GM19239 (cell line): ENCODE measurements at places on chromosomes 1 and 21.

DNA sequence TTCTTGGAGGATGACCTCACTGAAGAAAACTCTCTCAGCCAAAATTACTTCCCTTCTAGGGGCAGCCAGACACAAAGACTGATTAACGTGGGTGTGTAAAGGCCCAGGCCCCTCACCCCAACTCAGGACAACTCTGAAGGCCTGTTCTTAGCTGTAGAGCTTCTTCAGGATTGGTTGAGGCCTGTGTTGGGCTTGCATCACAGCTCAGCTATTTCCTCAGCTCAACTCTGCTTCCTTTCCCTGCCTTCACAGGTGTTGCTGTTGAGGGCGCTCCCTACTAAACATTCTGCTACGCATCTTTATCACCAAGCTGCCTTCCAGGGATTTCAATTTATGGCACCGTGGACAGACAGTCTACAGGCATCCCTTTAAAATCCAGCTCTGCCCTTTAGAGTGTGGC is 36.8 kb downstream of the MAB21L3 start:
- DNase-seq = no peak

DNA sequence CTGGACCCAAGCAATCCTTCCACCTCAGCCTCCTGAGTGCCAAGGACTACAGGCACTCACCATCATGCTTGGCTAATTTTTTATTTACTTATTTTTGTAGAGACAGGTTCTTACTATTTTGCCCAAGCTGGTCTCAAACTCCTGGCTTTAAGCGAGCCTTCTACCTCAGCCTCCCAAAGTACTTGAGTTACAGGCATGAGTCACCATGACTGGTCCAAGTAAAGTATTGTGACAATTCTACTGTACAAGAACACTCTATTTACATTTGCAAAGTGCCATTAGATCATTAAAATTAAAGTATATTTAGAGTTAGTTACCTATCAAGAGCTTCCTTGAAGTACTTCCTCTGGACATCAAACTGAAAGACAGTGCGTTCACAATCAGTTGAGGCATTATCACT is 44.8 kb downstream of the NRDC start:
- no peak for DNase-seq

DNA sequence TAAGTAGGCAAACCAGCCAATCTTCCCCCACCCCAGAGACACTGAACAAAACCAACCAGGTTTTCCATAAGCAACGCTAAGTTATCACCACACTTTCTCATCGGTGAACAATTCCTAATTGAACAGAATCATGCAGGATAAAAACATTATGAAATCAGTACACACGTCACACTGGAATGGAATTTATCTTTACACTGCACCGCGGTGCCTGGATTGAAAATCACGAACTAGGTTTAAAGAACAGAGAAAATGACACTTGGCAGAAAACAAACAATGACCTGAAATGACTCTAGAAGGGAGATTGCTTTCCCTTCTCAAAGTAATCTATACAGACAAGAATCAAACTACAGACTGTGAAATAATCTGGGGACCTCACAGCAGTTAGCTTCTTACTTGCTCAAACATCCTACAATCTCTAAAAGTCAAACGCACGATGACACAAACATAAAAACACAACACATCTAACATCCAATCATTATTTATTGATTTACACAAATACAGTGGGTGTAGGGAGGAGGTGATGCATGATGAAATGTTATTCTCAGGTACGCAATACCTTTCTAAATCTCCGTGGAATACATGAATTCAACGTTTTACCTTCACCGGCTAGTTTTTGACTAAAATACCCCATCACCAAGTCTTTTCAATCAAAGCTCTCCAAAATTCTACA is 1.9 kb downstream of the EIF4G3 start:
- no peak for DNase-seq

GRCh38 chr1:2353551-2354438 is 37.6 kb downstream of the MORN1 start:
- no peak for DNase-seq

- DNase-seq = no peak
These were observed 24.5 kb upstream of the KIRREL1 start for GRCh38 chr1:157968946-157969345.

GRCh38 chr1:203743091-203743571 is 21.9 kb upstream of the LAX1 start:
- DNase-seq = no peak

GRCh38 chr1:177897281-177897997 is 72.4 kb downstream of the SEC16B start:
- DNase-seq = no peak

- no peak for DNase-seq
These were observed 171.7 kb downstream of the KCNJ6 start for GRCh38 chr21:37744551-37744950.

DNA sequence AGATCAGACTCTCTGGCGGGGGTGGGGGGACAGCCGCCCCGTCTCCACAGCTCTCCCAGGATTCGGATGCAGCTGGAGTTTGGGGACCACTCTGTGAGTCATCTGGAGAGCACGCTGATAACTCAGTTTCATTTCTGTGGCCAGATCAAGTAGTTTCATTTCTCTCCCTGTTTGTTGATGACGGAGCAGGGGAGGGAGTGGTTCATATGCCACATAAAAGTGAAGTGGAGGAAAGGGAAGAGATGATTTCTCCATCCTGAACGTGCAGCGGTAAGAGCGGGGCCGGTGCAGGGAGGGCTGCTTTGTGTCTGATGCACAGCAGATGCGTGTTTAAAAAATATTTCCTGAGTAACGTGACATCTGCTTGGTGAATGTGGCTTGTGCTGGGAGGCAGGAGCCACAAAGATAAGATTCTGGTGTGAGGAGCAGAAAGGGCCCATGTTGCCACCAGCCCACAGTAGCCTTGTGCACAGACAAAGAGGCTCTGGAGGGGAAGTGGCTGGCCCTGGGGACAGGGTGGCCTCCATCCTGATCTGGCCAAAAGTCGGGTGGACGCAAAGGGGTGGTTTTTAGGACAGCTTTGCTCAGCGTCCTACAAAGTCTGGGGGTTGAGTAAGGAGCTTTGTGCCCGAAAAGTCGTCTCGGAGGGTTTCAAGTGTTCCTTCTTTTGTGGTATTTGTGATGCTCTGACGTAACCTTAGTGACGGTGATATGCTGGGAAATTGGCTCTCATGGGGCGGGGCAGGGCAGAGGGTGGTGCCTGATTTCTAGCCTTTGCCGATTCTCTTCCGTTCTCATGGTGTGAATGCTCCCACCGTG is at the start of gene MX2:
Gene MX2, plus strand, starts transcription at position 242 of the 819 bp plus-strand sequence. CDS start 14,880 bp downstream, outside the sequence.
- DNase-seq = peak; percentile 36

DNA sequence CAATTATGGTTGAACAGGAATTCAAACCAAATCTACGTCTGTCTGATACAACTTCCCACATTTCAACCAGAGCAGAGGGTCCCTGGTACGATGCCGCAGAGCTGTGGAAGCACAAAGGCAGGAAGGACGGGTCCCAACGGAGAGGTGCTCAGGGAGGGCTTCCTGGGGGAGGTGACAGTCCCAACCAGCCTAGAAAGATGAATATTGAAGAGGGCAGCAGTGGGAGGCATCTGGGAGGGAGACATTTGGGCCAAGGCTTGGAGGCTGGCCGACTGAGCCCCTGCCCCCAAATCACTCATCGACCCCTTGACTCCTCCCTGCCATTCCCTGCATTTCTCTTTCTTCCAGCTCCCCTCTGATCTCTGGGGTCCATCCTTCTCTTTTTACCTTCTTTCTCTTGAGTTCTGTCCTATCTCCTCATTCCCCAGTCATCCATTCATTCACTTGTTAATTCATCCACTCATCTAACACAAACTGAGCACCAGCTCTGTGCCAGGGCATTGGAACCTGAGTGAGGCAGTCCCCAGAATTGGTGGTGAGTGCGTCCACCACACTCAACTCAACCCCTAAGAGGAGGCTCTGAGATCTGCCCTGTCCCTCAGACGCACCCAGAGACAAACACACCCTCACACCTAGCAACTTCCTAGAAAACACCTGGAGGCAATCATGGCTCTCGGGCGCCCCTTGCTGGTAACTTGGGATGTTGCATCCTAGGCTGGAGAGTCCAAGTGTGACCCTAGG is 13.2 kb upstream of the CELA3B start:
- peak; percentile 72 for DNase-seq

DNA sequence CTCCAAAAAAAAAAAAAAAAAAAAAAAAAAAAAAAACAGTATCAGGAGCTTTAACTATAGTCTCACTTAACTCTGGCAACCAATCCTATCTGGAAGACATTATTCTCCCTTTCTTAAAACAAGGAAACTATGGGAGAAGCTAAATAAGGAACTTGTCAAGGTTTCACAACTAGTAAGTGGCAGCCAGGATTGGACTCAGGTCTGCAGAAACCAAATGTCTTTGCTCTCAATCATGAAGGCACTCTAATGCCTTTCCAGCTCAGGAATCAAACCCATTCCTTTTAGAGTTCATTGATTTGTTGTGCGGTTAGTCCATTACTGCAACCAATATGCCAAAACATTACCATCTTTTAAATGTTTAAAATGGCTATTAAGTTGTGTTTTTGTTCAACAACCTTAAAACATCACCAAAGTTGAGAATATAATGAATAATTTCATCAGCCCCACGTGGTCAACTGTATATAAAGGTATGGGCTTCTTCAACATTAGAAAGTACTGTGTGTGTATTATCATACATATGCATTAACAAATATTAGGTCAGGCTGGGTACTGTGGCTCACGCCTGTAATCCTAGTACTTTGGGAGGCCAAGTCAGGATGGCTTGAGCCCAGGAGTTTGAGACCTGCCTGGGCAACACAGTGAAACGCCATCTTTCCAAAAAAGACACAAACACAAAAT is 1.5 kb downstream of the EPRS1 start:
- no peak for DNase-seq

DNA sequence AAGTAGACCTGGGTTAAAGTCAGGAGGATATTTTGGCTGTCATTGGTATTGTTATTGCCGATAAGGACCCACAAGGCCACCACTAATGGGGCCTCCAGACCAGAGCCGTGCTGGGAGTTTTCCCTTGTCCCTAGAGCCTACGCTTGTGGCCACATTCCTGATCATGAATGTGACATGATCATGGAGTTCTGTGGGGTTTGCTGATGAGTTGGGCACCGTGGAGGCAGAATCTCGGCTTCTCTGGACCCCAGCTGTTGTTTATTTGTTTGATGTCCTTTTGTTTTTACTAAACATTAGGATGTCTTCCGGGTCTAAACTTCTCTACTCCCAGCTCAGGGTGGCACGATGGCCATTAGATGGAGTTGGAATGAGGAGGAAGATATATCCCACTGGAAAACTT is 74.9 kb upstream of the TMPRSS2 start:
- DNase-seq = no peak

GRCh38 chr1:37725851-37726613 is 33.7 kb downstream of the CDCA8 start:
- no peak for DNase-seq

- DNase-seq = no peak
These were observed 10.8 kb upstream of the TIAM1 start for GRCh38 chr21:31354604-31355443.

- no peak for DNase-seq
These were observed 25.7 kb upstream of the SLC30A10 start for GRCh38 chr1:219954052-219954451.

DNA sequence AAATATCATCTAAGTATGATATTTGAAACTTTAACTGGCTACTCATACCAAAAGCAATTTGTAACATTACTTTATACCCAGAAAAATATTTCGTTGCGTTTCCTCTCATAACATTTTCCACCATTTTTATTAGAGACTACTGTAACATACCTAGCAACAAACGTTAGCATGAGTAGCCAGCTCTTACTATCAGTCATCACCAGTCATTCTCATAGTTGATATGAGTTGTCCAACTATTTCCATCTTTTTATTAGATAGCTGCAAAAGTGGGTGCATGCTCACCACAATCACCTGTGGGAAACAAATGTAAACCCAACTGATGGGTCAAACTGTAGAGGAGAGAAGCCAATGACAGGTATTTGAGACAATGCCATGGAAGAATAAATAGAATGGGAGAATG is 114.6 kb downstream of the AKT3 start:
- no peak for DNase-seq

DNA sequence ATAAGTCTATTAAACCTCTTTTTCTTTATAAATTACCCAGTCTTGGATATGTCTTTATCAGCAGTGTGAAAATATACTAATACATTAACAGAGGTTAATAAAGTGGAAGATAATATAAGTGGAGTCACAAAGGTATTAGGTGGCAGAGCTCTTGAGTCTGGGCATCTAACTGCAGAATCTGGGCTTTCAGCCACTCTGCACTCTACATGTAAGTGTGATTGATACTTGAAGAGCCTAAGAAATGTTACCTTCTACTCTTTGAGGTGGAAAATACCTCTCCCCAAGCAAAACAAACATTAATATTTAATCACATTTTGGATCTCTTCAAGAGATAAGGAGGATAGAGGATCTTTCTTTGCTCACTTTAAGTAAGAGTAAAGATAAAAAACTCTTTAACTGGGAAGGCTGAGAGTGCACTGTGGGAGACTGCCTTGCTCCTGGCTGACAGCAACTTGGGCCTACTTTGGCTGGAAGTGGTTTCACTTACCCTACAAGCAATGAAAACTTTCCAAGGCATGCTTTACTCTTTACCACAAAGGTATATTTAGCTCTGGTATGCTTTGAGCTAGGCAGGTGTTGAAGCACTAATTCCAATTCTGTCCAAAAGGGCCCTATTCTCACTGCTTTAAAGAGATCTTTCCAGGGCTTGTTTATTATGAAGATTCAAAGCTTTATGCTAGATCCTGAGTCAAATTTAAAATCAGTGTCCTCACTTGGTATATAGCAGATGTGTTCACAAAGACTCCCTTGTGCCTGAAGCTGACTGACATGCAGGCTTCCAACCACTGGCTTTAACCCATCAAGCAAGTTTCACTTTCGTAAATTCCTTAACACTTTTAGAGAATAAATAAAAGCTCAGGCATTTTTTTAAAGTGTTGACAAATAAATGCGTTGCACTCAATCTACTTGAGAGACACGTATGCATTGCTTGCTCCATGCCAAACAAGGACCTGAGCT is 245.3 kb upstream of the ZP4 start:
- DNase-seq = no peak

- no peak for DNase-seq
These were observed 228.4 kb upstream of the NRIP1 start for GRCh38 chr21:15293240-15293639.

GRCh38 chr1:1117469-1117831 is 1.6 kb upstream of the C1orf159 start:
- DNase-seq = no peak

DNA sequence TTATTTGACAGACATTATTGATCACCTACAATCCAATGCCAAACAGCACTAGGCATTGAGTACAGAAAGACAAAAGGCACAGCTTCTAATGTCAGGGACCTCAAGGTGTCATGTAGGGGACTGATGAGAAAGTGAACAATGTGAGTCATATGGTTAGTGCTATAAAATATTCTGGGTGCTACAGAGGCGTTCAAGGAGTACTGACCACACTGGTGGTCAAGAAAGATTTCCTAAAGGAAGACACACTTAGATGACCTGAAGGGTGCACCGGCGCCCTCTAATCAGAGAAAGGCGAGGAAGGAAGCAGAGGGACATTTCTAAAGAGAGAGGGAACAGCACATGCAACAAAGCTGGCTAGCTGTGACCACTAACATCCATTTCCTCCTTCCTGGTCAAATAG is 64.9 kb upstream of the F3 start:
- no peak for DNase-seq
